ENCODE measurements at places on chromosomes 11 and 22.

DNA sequence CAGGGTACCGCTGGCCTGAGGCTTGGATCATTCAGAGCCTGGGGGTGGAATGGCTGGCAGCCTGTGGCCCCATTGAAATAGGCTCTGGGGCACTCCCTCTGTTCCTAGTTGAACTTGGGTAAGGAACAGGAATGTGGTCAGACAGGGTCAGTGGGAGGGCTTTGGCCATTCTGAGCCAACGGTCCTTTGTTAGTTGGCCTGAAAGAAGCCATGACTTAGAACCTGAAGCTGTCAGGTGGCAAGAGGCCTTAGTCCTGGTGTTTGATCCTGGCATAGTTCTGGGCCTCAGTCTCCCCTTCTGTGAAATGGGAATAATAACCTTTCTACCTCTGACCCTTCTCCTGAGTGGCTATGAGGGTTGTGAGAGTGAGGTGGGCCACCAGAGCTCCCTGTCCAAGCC lies 8.3 kb downstream of the PGAP2 start:
- peaks cover 5% of the 10 kb centered on the region for H3K27me3 ChIP-seq
- no peak overlapping the region for H3K27ac ChIP-seq
- H3K4me3 ChIP-seq, result no peak overlapping the region
- H3K36me3 ChIP-seq, result peaks cover 4% of the 10 kb centered on the region

DNA sequence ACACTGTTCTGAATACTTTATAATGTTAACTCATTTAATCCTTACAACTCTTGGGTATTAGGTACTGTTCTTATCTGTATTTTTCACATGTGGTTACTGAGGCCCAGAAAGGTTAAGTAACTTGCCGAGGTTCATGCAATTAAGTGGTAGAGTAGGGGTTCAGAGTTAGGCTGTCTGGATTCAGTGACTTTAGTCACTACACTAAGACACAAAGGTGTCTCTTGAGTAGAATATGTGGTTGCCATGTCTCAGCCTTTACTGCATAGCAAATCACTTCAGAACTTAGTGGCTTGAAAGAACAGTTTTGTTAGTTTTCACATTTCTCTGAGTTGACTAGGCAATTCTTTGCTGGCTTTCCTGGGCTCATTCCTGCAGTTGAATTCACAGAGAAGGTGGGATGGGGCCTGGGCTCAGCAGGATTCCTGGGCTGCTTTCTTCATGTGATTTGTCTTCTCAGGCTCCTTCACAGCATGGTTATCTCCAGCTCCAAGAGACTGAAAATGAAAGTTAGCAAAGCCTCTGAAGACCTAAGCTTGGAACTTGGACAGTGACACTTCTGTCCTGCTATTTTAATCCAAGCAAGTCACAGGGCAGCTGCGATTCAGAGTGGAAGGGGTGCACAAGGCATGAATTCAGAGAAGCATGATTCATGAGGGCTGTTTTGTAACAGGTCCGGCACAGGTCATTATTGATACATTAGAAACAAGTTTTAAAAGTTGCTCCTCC lies 68.3 kb downstream of the SPECC1L start:
- no peak overlapping the region for H3K27ac ChIP-seq
- H3K27me3 ChIP-seq, result peaks cover 2% of the 10 kb centered on the region
- peaks cover 7% of the 10 kb centered on the region for H3K4me1 ChIP-seq
- DNase-seq, result no peak
- H3K4me3 ChIP-seq, result no peak overlapping the region

- no peaks in the 10 kb centered on the region for H3K36me3 ChIP-seq
- peaks cover 10% of the 10 kb centered on the region for H3K27me3 ChIP-seq
- no peak for DNase-seq
- no peak overlapping the region for H3K4me3 ChIP-seq
- no peak overlapping the region for H3K27ac ChIP-seq
Measured at GRCh38 chr11:70072461-70072860, 5.7 kb upstream of the ANO1 start.

- no peaks in the 10 kb centered on the region for H3K4me1 ChIP-seq
- no peaks in the 10 kb centered on the region for H3K27me3 ChIP-seq
- no peaks in the 10 kb centered on the region for H3K36me3 ChIP-seq
- no peak overlapping the region for H3K4me3 ChIP-seq
- H3K27ac ChIP-seq, result no peak overlapping the region
Measured at GRCh38 chr11:112374486-112375140, 114.0 kb upstream of the PLET1 start.

DNA sequence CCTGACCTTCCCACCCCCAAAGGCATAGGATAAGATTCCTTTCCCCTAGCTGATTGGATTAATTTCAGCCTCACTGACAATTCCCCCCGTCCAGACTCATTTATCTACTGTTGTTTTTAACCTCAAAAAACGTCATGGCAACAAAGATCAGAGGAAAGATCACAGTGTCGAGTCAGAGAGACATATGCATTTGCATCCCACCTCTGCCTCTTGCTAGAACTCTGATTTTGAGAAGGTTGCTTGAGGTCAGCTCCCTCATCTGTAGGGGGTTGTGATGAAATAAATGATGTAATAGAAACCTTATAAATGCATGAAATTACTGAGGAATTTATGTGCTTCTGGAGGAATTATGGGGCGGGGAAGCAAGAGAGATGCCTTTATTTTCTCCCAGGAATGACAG lies 53.3 kb upstream of the SYN3 start:
- H3K27ac ChIP-seq, result no peak overlapping the region
- H3K4me1 ChIP-seq, result peaks cover 6% of the 10 kb centered on the region
- no peak overlapping the region for H3K4me3 ChIP-seq
- H3K27me3 ChIP-seq, result no peaks in the 10 kb centered on the region
- DNase-seq, result no peak
- H3K36me3 ChIP-seq, result no peaks in the 10 kb centered on the region

DNA sequence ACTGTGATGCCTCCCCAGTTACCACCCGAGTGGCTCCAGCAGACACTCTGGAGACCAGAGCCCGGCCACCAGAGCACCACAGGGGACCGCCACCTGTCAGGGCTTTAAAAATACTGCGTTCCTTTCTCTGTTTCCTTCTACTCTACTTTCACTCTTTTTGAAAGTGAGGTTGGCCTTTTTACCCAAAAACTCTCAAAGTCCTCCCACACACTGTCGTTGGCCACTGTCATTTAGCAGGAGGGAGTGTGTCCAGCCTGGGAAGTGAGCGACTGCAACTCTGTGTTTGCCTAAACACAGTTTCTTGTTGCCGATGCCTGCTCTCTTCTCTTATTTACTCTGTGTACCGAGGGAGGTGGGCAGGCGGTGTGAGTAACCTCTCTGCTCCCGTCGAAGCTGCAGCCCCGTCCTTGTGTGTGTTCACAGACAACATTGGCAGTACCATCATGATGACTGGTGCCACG lies 90.8 kb upstream of the CLDN5 start:
- H3K4me3 ChIP-seq, result no peak overlapping the region
- no peaks in the 10 kb centered on the region for H3K36me3 ChIP-seq
- H3K27me3 ChIP-seq, result peaks cover 6% of the 10 kb centered on the region
- no peak overlapping the region for H3K27ac ChIP-seq

DNA sequence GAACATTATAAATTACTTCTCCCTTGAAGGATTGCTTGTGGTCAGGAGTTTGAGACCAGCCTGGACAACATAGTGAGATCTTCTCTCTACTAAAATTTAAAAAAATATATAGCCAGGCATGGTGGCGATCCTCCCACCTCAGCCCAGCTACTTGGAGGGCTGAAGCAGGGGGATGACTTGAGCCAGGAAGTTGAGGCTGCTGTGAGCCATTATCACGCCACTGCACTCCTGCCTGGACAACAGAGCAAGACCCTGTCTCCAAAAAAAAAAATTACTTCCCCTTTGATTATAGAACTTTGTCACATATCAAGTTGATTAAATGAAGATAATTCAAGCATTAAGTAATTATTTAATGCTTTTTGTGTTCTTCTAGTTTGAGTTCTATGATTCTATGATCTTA lies 65.1 kb upstream of the PRODH start:
- no peaks in the 10 kb centered on the region for H3K27me3 ChIP-seq
- H3K27ac ChIP-seq, result no peak overlapping the region
- no peaks in the 10 kb centered on the region for H3K4me1 ChIP-seq
- DNase-seq, result no peak
- H3K4me3 ChIP-seq, result no peak overlapping the region

- peaks cover 4% of the 10 kb centered on the region for H3K36me3 ChIP-seq
- DNase-seq, result no peak
Measured at GRCh38 chr11:75813622-75814039, 1.4 kb upstream of the UVRAG start.

DNA sequence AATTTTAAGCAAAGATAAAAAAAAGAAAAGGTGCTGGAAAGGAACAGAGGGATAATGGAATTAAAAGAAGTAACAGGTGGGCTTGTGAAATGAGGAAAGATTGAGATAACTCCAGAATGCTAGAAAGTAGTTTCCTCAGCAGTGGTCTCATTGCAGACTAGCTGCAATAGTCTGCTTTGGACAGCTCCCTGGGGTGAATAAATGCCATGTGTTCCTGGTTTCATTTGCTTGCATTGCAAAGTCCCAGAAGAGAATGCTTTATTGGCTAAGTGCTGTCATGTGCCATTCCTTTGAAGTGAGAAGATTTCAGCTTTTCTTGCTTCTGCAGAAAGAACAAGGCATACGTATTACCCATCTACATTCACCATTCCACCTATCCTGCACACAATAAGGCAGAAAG lies 478.8 kb upstream of the RAG2 start:
- H3K4me3 ChIP-seq, result no peak overlapping the region
- no peak for DNase-seq
- no peaks in the 10 kb centered on the region for H3K27me3 ChIP-seq

- peaks cover 3% of the 10 kb centered on the region for H3K36me3 ChIP-seq
- DNase-seq, result no peak
- peaks cover 28% of the 10 kb centered on the region for H3K27me3 ChIP-seq
- H3K4me1 ChIP-seq, result peaks cover 16% of the 10 kb centered on the region
Measured at GRCh38 chr11:19715373-19715772, 2.7 kb downstream of the NAV2 start.

DNA sequence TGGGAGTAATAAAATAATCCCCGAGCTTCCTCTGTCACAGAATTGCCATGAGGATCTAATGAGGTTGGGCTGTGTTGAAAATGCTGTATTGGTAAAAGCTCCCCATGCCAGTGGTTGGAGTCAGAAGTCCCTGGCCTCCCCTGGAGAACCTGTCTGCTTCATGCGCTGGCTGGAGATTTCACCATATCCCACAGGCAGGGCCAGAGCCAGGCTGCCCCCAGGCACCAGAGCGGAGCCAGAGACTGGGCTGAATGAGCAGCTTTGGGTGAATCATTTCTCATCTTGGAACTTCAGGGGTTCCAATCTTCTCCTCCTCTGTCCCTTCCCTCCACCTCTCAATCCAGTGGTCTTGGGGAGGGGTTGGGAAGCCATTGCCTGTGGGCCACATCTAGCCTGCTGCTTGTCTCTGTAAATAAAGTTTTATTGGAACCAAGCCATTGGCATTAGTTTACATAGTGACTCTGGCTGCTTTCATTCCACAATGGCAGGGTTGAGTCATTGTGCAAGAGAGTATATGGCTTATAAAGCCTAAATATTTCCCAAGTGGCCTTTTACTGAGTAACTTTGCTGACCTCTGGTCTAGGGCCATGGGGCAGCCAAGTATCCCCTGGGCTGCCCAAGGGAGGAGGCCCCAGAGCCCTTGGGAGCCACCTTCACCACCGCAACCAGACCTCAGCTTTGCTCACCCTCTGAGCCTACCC lies 35.2 kb downstream of the LRRC10B start:
- peaks cover 12% of the 10 kb centered on the region for H3K27me3 ChIP-seq
- no peaks in the 10 kb centered on the region for H3K36me3 ChIP-seq
- no peak overlapping the region for H3K4me3 ChIP-seq
- peaks cover 21% of the 10 kb centered on the region for H3K4me1 ChIP-seq
- H3K27ac ChIP-seq, result no peak overlapping the region

All from endothelial cell (in vitro differentiated cells).